A549 treated with CpdA at 1 μM for 4 hours (cell line): ENCODE measurements at places on chromosomes 12 and 14. TPM values are rescaled to one million over a fixed set of nuclear protein-coding genes. Genes with fewer than 3 reads are reported as not detected.

The GALNT8 gene
- not detected in 5 replicates for total RNA-seq

The RIMBP2 gene
- total RNA-seq: 0.01 TPM in 1 of 5 replicates, not detected in the others

The SOX5 gene
- not detected in 5 replicates for total RNA-seq

The NAV3 gene
- 15.2 to 26.4 TPM (median 17.9 TPM) in 5 replicates for total RNA-seq

The PLEKHG7 gene
- total RNA-seq: 0.02 TPM in 1 of 5 replicates, not detected in the others

The PLA2G1B gene
- not detected in 5 replicates for total RNA-seq

The CLBA1 gene
- 13.6 to 17.5 TPM (median 15.7 TPM) in 5 replicates for total RNA-seq

The ANP32D gene
- total RNA-seq: not detected in 5 replicates

The MYF5 gene
- total RNA-seq: not detected in 5 replicates

The GYS2 gene
- total RNA-seq: not detected in 5 replicates

The TSPAN19 gene
- total RNA-seq: 0.31 TPM in 1 of 5 replicates, not detected in the others

The AMDHD1 gene
- 1.9 to 2.8 TPM (median 2.2 TPM) in 5 replicates for total RNA-seq

The KRT78 gene
- 0.06 TPM in 1 of 5 replicates, not detected in the others for total RNA-seq

The MYH7 gene
- not detected in 5 replicates for total RNA-seq

The SGPP1 gene
- 12.9 to 16.9 TPM (median 15.1 TPM) in 5 replicates for total RNA-seq

The TMEM233 gene
- total RNA-seq: 0.06 to 0.12 TPM (median 0.07 TPM) in 5 replicates

The NTF3 gene
- total RNA-seq: not detected in 5 replicates

The CHST11 gene
- 26.7 to 36.9 TPM (median 35.2 TPM) in 5 replicates for total RNA-seq

The NKX2-1 gene
- total RNA-seq: 0.03 to 0.06 TPM in 2 of 5 replicates, not detected in the others

The PTPRO gene
- total RNA-seq: 0.06 to 0.14 TPM in 2 of 5 replicates, not detected in the others

The VASH1 gene
- total RNA-seq: 3.3 to 4.6 TPM (median 3.8 TPM) in 5 replicates

The TAS2R20 gene
- 0.08 to 0.35 TPM (median 0.15 TPM) in 3 of 5 replicates, not detected in the others for total RNA-seq

The MFAP5 gene
- total RNA-seq: 0.06 to 0.31 TPM (median 0.24 TPM) in 4 of 5 replicates, not detected in the other

The TAS2R10 gene
- total RNA-seq: 0.05 TPM in 1 of 5 replicates, not detected in the others

The ING4 gene
- 12.4 to 18.9 TPM (median 17.0 TPM) in 5 replicates for total RNA-seq

The PRR4 gene
- total RNA-seq: 1.5 to 4.3 TPM (median 3.3 TPM) in 5 replicates

The MAP3K9 gene
- 3.9 to 5.1 TPM (median 4.7 TPM) in 5 replicates for total RNA-seq

The LIN7A gene
- total RNA-seq: 0.33 to 0.55 TPM (median 0.43 TPM) in 5 replicates

The TRAF3 gene
- total RNA-seq: 19.8 to 28.9 TPM (median 27.4 TPM) in 5 replicates

The MBD6 gene
- total RNA-seq: 23.2 to 32.2 TPM (median 27.5 TPM) in 5 replicates

The P2RX2 gene
- total RNA-seq: not detected in 5 replicates

The RASSF8 gene
- total RNA-seq: 6.0 to 13.0 TPM (median 8.9 TPM) in 5 replicates

The SYCP3 gene
- 0.10 to 0.35 TPM (median 0.18 TPM) in 3 of 5 replicates, not detected in the others for total RNA-seq

The ENO2 gene
- total RNA-seq: 41.2 to 50.5 TPM (median 42.1 TPM) in 5 replicates

The ADCY4 gene
- not detected in 5 replicates for total RNA-seq

The IGFBP6 gene
- total RNA-seq: 148 to 241 TPM (median 237 TPM) in 5 replicates

The IL23A gene
- total RNA-seq: 0.29 to 1.2 TPM (median 0.56 TPM) in 5 replicates

The SLC5A8 gene
- total RNA-seq: not detected in 5 replicates

The CISTR gene
- not detected in 5 replicates for total RNA-seq

The FAR2 gene
- total RNA-seq: 0.05 to 0.42 TPM (median 0.15 TPM) in 3 of 5 replicates, not detected in the others

The TAS2R19 gene
- total RNA-seq: 0.08 to 0.27 TPM (median 0.16 TPM) in 3 of 5 replicates, not detected in the others

The SERPINA1 gene
- 0.26 to 1.7 TPM (median 0.59 TPM) in 5 replicates for total RNA-seq

The PSMA3 gene
- total RNA-seq: 198 to 273 TPM (median 205 TPM) in 5 replicates

The RASSF3 gene
- total RNA-seq: 29.7 to 34.9 TPM (median 32.5 TPM) in 5 replicates

The MIPOL1 gene
- total RNA-seq: 1.4 to 3.4 TPM (median 3.0 TPM) in 5 replicates

The CD163 gene
- not detected in 5 replicates for total RNA-seq

The SLC38A2 gene
- total RNA-seq: 83.8 to 125 TPM (median 108 TPM) in 5 replicates

The SBNO1 gene
- 20.5 to 29.8 TPM (median 25.6 TPM) in 5 replicates for total RNA-seq

The TSHR gene
- not detected in 5 replicates for total RNA-seq

The CFAP251 gene
- 0.86 to 1.7 TPM (median 1.4 TPM) in 5 replicates for total RNA-seq

The SYNDIG1L gene
- not detected in 5 replicates for total RNA-seq
